ENCODE measurements at places on chromosomes 2 and 18. TPM values are rescaled to one million over a fixed set of nuclear protein-coding genes. Genes with fewer than 3 reads are reported as not detected.

Gene DIPK1C
- total RNA-seq: not detected

- peak; percentile 45 for DNase-seq
Observed at GRCh38 chr2:16626497-16626896, 39.1 kb downstream of the CYRIA start.

Gene NTSR2
- not detected for total RNA-seq

DNA sequence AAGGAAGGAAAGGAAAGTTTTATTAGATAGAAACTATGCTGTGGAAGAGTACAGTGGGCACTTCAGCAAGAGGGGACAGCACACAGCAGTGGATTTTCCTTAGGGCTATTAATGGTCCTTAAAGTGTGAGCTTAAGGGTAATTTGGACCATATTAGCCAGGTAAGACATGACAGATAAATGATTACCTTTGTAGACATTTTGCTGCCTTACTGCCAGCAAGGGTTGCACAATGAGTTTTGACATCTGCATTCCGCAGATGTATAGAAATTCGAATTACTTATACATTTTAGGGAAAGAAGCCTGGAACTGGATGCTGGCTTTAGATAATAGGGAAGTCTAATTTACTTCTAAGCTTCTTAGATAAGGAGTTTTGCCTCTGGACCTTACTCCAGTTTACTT is 14.0 kb upstream of the UBE2F start:
- no peak for DNase-seq

DNA sequence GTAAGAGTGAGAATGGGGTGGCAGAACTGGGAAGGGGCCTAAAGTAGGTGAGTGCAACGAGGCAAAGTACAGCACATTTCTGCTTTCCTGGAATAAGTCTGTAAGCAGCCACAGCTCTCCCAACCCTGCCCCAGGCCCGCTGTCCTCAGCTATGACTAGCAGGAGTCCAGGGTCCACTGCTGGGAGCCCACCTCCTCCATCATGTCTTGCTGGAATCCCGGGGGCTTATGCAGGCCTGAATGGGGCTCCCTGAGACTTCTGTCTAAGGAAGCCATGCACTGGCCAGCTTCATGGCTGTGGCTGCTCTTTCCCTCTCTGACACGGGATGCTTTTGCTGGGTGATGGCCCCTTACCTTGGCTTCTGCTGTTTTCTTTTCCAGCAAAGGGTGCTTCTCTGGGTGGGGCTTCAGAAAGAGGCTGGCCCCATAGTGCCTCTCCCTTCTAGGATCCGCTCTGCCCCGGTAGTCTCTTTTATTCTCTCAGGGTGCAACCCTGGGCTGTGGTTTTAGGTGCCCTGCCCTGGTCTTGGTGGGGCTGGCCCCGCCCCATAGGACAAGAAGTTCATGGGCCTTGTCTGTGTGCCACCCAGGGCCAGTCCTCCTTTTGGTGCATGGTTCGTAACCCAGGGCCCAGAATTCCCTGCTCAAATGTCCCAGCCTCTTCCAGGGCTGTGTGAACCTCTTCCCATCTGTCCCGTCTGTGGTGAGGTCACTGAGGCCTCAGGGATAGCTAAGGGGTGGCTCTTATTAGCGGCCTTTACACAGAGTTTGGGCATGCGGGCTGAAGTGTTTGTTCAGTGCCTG is 33.8 kb upstream of the POLE4 start:
- DNase-seq: no peak

Gene DHRS9
- not detected for total RNA-seq

- no peak for DNase-seq
Observed at GRCh38 chr2:96502891-96503636, 2.1 kb downstream of the NEURL3 start.

DNA sequence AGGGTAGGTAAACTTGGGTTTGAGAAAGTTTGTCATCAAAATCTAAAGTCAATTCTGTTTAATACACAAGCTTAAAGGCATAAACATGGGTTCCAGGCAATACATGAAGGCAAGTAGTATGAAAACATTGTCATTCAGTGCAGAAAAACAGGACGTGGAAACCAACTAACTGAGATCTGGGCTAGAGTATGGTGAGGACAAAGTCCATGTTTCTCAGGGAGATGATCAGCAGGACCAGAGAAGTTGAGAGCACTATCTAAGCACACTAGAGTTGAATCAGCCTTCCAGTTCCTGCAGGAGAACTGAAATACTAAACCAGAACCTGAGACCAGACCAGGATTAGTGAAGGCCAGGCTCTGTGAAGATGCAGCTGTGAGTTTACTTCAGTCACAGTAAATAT is 302.8 kb upstream of the CRIM1 start:
- DNase-seq: no peak

- DNase-seq: peak; percentile 61
Observed at GRCh38 chr2:53422979-53423378, 344.6 kb upstream of the CHAC2 start.

Gene SCG2
- 0.25 TPM for total RNA-seq

DNA sequence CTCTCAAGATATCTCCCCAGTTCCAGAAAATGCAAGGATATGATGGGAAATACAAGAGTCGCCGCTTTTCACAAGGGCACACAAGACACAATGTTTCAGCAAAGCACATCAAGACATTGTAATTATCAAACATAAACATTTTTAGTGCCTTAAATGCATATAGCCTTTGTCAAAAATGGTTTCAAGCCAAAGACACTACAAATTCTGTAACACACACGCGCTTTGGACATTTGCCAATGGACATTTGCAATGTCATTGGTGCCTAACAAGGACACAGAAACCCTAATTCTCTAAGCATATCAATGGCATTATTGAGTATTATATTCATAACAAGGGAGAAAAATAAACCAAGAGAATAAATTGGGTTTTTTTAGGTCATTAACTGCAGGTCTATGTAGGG is 16.1 kb downstream of the ADD2 start:
- DNase-seq: no peak

DNA sequence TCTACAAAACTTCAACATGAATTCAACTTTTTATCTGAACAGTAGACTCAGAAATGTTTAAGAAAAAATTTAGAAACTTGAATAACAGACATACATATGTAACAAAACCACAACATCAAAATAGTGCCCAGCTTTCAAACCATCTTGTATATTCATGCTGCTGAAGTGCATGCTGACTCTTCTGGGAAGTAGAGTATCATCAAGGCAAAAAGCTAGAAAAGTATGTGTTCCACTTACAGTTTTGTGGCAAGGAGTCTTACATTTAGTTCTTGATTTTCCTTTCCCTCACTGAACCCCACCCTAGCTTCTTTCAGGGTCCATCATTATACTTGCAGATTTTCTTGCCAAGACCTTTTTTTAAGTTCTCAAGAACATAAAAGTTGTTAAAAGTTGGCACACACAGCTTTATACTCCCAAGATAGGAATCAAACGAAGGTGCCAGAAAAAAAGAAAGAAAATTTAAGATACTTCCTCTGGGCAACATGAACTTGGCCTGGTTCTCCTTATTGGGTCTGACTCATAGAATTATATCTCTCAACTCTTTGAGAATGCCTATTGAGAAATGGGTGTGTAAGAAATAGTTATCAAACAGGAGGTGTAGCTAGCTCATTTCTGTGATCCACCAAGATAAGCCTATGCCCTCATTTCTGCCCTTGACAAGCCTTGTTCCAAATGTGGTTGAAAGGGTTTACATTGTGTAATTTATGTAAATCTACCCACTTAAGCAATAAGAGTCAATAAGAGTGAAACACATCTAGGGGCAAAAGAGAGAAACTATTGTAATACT is 667.6 kb upstream of the ACVR2A start:
- peak; percentile 69 for DNase-seq

DNA sequence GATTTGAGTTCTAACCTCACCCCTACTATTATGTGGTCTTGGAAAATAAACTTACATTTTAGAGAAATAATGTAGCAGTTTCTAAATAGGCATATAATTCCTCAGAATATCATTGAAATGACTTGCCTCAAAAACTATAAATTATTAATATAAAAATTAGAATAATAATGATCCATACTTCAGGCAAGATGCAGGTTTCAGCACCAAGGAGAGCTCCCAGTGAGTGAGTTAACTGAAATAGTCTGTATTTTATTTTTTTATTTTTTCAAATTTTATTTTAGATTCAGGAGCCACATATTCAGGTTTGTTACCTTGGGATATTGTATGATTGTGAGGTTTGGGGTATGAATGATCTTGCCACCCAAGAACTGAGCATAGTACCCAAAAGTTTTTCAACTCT is 472.2 kb upstream of the DCC start:
- peak; percentile 43 for DNase-seq

- DNase-seq: no peak
Observed at GRCh38 chr2:226452768-226453167, 346.9 kb downstream of the IRS1 start.

- no peak for DNase-seq
Observed at GRCh38 chr18:42574871-42575270, 540.6 kb downstream of the RIT2 start.

DNA sequence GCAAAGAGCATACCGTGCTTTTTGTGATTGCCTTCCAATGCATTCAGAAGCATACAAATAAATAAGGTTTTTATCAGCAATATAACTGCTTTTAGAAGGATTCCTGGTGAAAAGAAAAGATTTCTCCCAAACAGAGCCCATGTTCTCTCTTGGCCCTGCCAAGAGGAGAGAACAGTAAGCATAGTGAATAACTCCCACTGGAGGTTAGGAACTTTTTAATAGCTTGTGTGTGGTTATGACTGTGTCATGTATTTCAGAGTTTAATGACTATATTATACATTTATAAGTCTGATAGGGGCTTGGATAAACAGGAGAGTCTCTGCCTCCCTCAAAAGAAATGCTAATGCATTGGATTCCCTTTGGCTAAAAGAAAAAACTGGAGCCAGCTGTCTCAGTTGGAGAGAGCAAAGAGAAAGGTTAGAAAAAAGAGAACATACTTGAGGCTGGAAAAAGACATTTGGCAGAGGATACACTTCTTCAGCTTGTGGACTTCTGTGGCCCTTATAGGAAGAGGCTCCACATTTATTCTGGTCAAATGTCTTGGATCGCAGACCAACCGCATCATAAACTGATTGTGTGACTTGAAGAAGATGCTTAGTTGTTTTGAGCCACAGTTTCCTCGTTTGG is 63.0 kb upstream of the SPRED2 start:
- DNase-seq: no peak

Gene CUL3
- total RNA-seq: 47.8 TPM

- DNase-seq: no peak
Observed at GRCh38 chr2:155944218-155944617, 388.3 kb downstream of the NR4A2 start.

- no peak for DNase-seq
Observed at GRCh38 chr18:9237981-9238380, 96.6 kb upstream of the TWSG1 start.

DNA sequence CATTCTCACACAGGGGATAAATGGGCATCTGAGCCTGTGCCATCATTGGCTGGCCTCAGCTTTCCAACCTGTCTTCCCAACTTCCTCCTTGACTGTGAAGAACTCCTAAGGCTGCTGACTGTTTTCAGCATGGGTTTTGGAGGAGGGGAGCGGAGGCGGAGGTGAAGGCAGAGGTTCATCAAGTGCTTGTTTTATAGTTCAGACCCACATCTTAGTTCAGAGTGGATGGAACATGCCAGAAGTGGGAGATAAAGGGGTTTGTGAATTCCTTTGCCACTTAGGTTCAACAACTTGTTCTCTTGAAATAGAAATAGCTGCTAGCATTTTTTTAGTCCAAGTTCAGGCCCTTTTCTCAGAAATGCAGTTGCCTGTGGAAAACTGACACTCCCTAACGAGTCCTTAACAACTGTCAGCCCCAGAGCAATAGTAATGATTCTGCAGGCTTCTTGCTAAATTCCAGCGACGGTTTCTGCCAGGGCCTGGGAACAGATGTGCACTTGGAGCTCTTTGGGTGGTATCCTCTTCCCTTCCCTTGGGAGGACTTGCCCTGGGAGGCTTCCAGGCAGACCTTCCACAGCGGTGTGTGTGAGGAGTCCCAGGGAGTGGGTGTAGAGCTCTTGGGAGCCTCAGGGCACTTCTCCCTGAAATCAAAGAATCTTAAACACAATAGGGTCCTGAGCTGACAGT is 30.1 kb upstream of the ITGA6 start:
- DNase-seq: peak; percentile 27

DNA sequence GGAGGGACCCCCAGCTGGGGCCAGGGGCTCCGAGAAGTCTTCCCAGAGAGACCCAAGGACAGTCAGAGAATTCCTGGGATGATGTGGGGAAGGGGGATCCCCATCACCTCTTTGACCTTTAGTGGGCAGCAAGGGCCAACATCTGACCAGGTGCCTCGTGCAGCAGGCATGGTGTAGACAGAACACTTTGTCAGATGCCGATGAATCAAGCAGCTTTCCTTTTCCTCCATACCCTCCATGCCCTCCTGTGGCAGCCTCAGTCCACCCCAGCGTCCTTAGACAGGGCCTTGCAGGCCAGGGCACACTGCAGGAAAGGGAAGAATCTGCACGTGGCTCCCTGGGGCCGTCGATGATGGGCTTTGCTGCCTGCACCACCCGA is 26.3 kb downstream of the GPR55 start:
- no peak for DNase-seq

Gene SIX3
- not detected for total RNA-seq

Gene CHRNG
- not detected for total RNA-seq

DNA sequence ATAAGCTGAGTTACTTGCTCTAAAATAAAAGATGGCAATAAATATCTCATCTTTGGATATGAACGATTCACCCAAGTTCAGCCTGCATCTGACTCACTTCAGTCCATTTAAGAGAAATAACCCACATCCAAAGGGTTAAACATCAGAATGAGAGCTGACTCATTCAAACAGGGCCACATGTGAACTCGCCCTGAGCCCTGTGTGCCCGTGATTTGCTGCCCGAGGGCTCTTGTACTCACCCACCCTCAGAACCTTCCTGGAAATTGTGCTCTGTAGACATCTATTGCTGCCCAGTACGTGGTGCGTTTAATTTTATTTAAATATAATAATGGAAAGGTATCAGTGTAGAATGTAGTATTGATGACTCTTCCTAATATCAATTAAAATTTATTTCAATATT is 66.9 kb upstream of the RBM44 start:
- peak; percentile 90 for DNase-seq

- no peak for DNase-seq
Observed at GRCh38 chr18:35634323-35634722, 52.8 kb downstream of the GALNT1 start.

Gene C18orf63
- total RNA-seq: not detected

GRCh38 chr2:28363686-28364280 is 28.9 kb upstream of the FOSL2 start:
- DNase-seq: no peak

Gene NIF3L1
- 17.1 TPM for total RNA-seq

- DNase-seq: peak; percentile 11
Observed at GRCh38 chr2:206805887-206806607, 40.6 kb downstream of the FASTKD2 start.
